Suppressor macrophage treated with lipopolysaccharide for 1 hour (primary cell): ENCODE measurements at places on chromosomes 11 and 22.

DNA sequence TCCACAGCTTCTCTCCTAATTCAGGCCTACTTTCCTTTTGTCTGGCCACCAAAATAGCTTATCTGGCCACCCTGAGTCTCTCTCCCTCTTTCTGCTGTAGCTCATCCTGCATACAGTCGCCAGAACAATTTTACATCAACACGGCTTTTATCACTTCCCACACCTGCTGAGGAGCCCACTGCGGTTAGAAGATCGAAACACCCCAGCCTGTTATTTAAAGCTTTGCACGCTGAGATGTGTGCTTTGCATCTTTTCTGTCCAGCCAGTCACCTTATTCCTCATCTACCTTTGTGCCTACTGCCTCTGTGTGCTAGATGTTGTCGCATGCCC, 96.0 kb downstream of the COMMD9 start:
- DNase-seq = no peak

DNA sequence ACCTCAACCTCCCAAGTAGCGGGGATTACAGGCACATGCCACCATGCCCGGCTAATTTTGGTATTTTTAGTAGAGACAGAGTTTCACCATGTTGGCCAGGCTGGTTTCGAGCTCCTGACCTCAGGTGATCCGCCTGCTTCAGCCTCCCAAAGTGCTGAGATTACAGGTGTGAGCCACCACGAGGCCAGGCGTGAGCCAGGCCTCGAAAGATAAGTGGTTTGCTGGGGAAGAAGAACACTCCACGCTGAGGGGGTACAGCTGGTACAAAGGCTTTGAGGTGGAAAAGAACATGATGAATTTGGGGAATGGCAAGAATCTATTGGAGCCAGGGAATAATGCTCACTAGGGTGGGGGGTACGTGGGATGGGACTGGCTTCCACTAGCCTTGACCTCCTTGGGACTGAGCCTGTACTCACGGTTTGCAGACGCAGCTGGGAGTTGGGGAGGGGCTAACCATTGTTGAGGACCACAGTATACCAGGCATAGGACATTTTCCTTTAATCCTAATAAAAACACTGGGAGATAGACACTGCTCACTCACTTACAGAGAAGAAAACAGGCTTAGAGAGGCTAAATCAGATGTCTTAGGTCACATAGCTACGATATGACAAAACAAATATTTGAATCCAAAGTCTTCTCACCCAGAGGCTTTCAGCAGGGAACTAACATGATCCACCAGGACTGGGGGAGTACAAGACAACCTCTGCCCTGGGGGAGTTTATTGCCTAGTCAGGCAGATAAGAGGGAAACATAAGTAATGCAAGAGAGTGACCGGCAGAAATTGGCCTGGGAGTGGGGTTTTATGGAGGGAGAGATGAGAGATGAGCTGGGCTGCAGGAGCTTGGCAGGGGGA, 4.9 kb downstream of the SLCO2B1 start:
- DNase-seq = no peak

- no peak for DNase-seq
Measured at GRCh38 chr22:36243986-36244385, 4.7 kb upstream of the APOL2 start.

DNA sequence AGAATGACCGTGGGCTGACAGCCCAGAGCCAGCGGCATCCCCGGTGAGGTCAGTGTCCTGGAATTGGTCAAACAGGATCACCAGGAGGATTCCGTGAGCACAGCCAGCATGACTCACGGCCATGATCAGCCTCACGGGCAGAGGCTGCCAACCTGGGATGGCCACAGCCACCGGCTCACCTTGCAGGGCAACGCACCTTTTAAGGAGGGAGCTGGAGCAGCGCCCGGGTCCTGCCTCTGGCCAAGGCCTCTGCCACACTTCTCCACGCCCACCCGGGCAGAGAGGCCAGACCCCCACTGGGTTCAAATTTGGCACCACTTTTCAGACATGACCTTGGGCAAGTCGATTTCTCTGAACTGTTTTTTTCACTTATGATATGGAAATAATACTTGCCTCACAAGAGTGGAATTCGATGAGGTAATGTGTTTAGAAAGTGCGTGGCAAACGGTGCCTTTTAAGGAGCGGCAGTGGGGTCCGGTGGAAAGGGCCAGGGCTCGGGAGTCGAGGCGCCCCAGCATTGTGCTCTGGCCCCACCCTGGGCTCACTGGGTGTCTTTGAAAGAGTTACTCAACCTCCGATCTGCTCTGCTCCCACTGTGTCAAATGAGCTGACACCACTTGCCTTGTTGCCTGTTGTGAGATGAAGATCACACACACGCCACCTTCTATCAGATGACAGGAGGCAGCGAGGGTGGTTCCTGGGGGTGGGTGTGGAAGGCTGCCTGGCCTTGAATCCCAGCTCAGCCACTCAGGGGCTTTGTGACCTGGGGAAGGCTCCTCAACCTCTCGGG, 16.0 kb downstream of the TXN2 start:
- DNase-seq = no peak

GRCh38 chr11:126284829-126285228, 1.9 kb downstream of the TIRAP start:
- peak; percentile 91 for DNase-seq

- DNase-seq = no peak
Measured at GRCh38 chr11:120146413-120147093, 8.6 kb upstream of the TRIM29 start.

- DNase-seq = no peak
Measured at GRCh38 chr11:126701520-126701897, 299.1 kb downstream of the KIRREL3 start.

GRCh38 chr11:1570531-1570895, 1.6 kb downstream of the DUSP8 start:
- no peak for DNase-seq

GRCh38 chr11:99884750-99885149, 802.3 kb upstream of the ARHGAP42 start:
- DNase-seq = no peak

- no peak for DNase-seq
Measured at GRCh38 chr11:120027546-120028180, 110.2 kb downstream of the TRIM29 start.

GRCh38 chr22:27292542-27293299, 508.8 kb downstream of the MN1 start:
- no peak for DNase-seq

DNA sequence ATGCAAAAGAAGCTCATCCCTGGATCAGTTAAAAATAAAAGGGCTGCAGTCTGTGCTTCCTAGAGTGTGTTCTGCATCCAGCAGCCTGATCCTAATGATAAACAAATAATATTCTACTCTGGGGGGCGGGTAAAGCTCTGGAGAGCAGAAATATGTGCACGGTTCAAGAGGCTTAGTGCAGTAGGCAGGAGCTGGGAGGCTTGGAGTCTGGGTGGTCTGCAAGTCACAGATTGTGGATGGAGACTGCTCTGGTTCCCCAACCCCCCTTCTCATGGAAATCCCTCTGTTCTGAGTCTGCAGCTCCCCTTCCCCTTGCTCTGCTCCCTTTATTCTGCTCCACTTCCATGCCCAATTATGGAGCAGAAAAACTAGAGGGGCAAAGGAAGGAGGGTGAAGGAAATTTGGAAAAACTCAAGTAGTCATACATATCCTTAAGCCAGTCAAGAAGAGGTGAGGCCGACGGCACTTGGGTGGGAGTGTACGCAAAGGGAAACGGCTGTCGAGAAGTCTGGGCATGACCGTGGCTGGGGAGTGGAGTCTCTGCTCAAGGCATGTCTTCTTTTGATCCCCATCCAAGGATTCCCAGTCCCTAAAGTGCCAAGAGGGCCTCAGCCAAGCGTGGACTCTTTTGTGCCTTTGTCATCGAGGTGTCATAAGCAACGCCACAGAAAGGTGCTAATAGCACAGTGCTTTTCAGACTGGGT, 16.3 kb upstream of the CLMP start:
- DNase-seq = no peak

DNA sequence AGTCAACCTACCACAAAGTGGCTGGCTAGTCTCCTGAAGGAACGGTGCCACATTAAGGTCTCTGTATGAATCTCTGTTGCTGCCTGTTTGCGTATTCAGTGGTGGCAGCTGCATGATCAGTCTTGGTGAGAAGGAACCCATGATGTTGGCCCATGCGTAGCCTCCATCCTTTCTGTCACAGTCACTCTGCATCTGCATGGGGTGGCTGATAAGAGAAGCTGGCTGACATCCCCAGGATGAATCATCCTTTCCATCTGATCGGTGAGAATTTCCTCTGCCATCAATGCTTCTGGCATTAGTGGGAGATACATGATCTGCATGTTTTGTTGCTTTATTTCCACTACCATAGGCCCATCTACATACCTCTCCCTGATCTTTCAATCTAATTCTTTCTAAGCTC, 199.0 kb upstream of the NECTIN1 start:
- DNase-seq = no peak

DNA sequence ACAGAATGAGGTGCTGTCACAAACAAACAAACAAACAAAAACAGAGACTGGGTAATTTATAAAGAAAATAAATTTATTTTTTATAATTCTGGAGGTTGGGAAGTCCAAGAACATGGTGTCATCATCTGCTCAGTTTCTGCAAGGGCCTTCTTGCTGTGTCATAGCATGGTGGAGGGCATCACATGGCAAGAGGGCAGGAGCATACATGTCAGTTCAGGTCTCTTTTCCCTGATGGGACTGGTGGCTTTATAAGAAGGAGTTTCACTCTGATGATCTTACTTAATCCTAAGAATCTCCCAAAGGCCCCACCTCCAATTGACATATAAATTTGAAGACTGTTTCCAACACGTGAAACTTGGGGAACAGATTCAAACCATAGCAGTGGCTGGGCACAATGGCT, 135.7 kb downstream of the NECTIN1 start:
- peak; percentile 34 for DNase-seq
